Osteocyte (in vitro differentiated cells): ENCODE measurements at places on chromosomes 2 and 18. TPM values are rescaled to one million over a fixed set of nuclear protein-coding genes. Genes with fewer than 3 reads are reported as not detected.
A peak's percentile ranks its signal among the peaks of the same experiment; 100 is the strongest.

- H3K27ac ChIP-seq, result no peak overlapping the region
- H3K4me1 ChIP-seq, result peaks cover 28% of the 10 kb centered on the region
- H3K27me3 ChIP-seq, result no peaks in the 10 kb centered on the region
- DNase-seq, result no peak
- no peak overlapping the region for H3K4me3 ChIP-seq
- H3K36me3 ChIP-seq, result peaks cover 44% of the 10 kb centered on the region
These were observed 42.3 kb downstream of the DDX1 start for GRCh38 chr2:15633971-15634346.

NYAP2 gene
- total RNA-seq, result not detected in 2 replicates

GRCh38 chr2:231189571-231190495 lies 8.6 kb upstream of the ARMC9 start:
- peaks cover 50% of the 10 kb centered on the region for H3K4me1 ChIP-seq
- no peaks in the 10 kb centered on the region for H3K36me3 ChIP-seq
- peak overlapping the region; percentile 93 for H3K27ac ChIP-seq
- DNase-seq, result no peak
- H3K27me3 ChIP-seq, result no peaks in the 10 kb centered on the region

GRCh38 chr18:37779220-37779619 lies 213.6 kb upstream of the CELF4 start:
- H3K4me3 ChIP-seq, result no peak overlapping the region
- DNase-seq, result no peak
- H3K27me3 ChIP-seq, result no peaks in the 10 kb centered on the region
- H3K4me1 ChIP-seq, result no peaks in the 10 kb centered on the region
- no peaks in the 10 kb centered on the region for H3K36me3 ChIP-seq

GRCh38 chr2:1601471-1602277 lies 142.6 kb downstream of the PXDN start:
- DNase-seq, result no peak
- no peak overlapping the region for H3K27ac ChIP-seq
- peaks cover 26% of the 10 kb centered on the region for H3K4me1 ChIP-seq
- H3K27me3 ChIP-seq, result peaks cover 4% of the 10 kb centered on the region
- H3K4me3 ChIP-seq, result no peak overlapping the region

DNA sequence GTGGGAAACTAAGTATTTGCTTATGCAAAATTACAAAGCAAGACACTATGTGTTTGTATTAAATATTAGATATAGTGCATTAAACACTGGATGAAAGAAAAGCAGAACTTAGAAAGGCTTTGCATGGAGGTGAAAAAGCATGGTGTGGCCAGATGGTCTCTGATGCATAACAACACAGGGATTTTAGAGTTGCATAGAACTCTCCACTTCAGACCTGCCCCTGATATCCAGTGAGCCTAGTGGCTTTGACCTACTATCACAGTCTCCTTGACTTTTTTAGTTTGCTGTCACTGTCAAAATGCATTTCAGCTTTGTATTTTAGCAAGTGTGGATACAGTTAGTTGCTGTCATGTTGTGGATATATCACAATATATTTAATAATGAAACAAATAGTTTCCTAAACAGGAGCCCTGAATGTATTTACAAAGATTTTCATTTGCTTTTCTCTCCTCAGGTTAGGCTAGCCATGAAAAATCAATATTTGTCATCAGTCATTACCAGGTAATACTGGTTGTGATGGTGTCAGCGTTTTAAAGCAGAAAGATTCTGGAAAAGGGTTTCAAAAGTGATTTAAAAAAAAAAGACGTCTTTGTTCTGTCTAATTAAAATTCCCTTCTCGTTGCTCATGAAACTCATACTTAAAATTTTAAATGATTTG lies 5.2 kb downstream of the CSRNP3 start:
- H3K27ac ChIP-seq, result no peak overlapping the region
- no peak overlapping the region for H3K4me3 ChIP-seq
- no peaks in the 10 kb centered on the region for H3K36me3 ChIP-seq
- DNase-seq, result no peak

DNA sequence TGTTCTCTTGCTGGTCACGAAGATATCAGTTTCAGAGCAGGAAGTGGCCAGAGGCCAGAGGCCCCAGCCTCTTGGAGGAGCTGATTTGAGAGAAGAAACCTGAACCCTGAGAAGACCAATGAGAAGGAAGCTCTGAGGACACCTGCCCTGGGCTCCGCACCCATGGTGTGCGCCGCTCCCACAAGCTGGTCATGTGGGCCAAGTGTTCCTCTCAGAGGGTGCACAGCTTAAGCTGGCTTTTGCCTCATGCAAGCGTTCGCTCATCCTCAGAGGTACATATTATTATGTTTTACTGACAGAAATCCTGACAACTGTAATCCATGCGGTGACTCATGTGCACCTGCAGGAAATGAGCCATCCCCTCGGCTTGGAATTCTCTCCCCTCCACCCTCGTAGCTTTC lies 316.1 kb upstream of the MYT1L start:
- no peaks in the 10 kb centered on the region for H3K36me3 ChIP-seq
- H3K27me3 ChIP-seq, result no peaks in the 10 kb centered on the region
- no peaks in the 10 kb centered on the region for H3K4me1 ChIP-seq

DNA sequence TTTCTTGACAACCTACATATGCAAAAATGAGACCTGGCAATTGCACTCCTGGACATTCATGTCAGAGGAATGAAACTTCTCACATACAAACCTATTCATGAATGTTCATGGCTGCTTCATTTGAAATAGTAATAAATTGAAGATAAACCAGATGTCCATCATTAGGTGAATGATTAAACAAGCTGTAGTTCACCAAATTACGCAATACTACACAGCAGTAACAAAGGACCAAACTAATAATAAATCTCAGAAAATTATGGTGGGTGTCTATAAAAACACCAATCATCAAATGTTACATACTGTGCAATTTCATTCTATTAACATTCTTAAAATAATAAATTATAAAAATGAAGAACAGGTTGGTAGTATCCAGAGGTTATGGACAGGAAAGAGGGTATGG lies 13.5 kb downstream of the DOK6 start:
- no peak for DNase-seq
- H3K4me1 ChIP-seq, result no peaks in the 10 kb centered on the region
- no peaks in the 10 kb centered on the region for H3K36me3 ChIP-seq
- H3K4me3 ChIP-seq, result no peak overlapping the region
- no peak overlapping the region for H3K27ac ChIP-seq

GRCh38 chr2:109648041-109648527 lies 33.9 kb downstream of the SOWAHC start:
- peaks cover 31% of the 10 kb centered on the region for H3K4me1 ChIP-seq
- H3K4me3 ChIP-seq, result no peak overlapping the region
- no peaks in the 10 kb centered on the region for H3K27me3 ChIP-seq
- H3K27ac ChIP-seq, result peak overlapping the region; percentile 53
- H3K36me3 ChIP-seq, result no peaks in the 10 kb centered on the region
- DNase-seq, result no peak

DNA sequence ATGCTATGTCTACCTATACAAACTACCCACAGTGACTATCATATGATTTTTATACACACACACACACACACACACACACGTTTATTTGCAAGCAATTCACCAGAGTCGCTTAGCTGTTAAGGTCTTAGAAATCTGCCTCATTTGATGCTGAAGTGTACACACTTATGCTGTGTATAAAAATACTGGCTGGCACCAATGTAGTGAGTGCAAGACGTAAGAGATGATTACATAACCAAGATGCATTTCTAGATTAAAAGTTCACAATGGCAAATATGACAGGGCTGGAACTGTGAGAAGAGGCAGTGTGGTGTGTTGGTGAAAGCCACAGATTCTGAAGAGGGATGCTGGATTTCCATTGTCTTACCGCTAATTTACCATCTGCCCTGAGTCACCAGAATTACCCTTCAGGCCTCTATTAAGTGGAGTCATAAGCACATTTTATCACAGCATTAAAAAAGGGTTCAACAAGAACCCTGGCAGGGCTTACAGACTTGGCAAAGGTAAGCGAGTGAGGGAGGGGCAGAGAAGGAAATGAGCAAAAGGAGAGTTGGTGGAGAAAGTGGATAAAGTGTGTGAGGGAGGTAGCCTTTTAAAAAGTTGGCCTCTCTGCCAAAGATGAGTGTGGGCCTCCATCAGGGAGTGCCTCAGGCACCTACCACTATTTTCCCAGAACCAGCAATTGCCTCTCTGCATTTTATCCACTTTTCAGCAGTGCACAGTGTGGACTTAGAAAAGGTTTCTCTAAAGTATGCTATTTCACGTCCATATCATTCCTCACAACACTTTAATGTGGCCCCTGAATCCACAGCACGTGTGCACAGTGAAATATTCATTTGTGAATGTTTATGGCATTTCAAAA lies 21.5 kb downstream of the MEIS1 start:
- no peaks in the 10 kb centered on the region for H3K4me1 ChIP-seq
- no peak overlapping the region for H3K27ac ChIP-seq
- peaks cover 24% of the 10 kb centered on the region for H3K27me3 ChIP-seq
- H3K36me3 ChIP-seq, result no peaks in the 10 kb centered on the region
- no peak overlapping the region for H3K4me3 ChIP-seq
- no peak for DNase-seq

DNA sequence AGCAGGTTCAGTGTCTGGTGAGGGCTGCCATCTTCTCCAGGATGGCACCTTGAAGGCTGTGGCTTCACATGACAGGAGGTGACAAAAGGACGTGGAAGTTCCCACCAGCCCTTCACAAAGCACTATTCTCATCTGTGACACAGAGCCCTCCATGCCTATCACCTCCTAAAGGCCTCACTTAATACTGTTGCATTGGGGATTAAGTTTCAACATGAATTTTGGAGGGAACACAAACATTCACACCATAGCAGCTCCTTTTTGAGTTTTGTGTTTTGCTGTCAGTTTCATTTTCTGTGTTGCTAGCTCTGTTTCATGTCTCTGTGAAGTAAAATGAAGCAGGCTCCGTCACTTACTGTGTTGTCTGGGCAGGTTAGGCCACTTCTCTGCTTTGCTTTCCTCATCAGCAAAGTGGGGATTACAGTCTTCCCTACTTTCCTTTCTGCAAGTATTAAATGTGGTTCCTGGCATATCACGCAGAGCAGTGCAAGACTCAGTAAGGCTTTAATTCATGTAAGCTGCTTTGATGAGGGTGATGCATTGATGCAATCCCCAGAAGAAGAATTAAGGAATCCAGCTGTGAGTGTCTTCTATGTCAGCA lies 31.6 kb downstream of the LIMS1 start:
- H3K4me1 ChIP-seq, result peaks cover 22% of the 10 kb centered on the region
- no peak overlapping the region for H3K27ac ChIP-seq
- no peak for DNase-seq

RESP18 gene
- total RNA-seq, result not detected in 2 replicates

- no peak for DNase-seq
- peaks cover 26% of the 10 kb centered on the region for H3K36me3 ChIP-seq
- H3K4me3 ChIP-seq, result no peak overlapping the region
- peak overlapping the region; percentile 74 for H3K27ac ChIP-seq
- H3K27me3 ChIP-seq, result no peaks in the 10 kb centered on the region
These were observed 289.8 kb downstream of the ALPK2 start for GRCh38 chr18:58338961-58339592.

GRCh38 chr2:198065322-198065721 lies 260.9 kb downstream of the PLCL1 start:
- peaks cover 27% of the 10 kb centered on the region for H3K27me3 ChIP-seq
- H3K36me3 ChIP-seq, result no peaks in the 10 kb centered on the region
- no peak for DNase-seq
- H3K4me3 ChIP-seq, result no peak overlapping the region
- H3K4me1 ChIP-seq, result no peaks in the 10 kb centered on the region
- no peak overlapping the region for H3K27ac ChIP-seq

GRCh38 chr2:37378411-37378810 lies 34.0 kb downstream of the QPCT start:
- peaks cover 20% of the 10 kb centered on the region for H3K4me1 ChIP-seq
- no peaks in the 10 kb centered on the region for H3K27me3 ChIP-seq
- H3K36me3 ChIP-seq, result no peaks in the 10 kb centered on the region
- H3K4me3 ChIP-seq, result no peak overlapping the region

GRCh38 chr2:53104263-53104662 lies 663.3 kb upstream of the CHAC2 start:
- no peak overlapping the region for H3K27ac ChIP-seq
- no peak overlapping the region for H3K4me3 ChIP-seq
- H3K4me1 ChIP-seq, result peaks cover 8% of the 10 kb centered on the region
- H3K36me3 ChIP-seq, result no peaks in the 10 kb centered on the region

- no peaks in the 10 kb centered on the region for H3K36me3 ChIP-seq
- DNase-seq, result no peak
- H3K4me1 ChIP-seq, result no peaks in the 10 kb centered on the region
- H3K27ac ChIP-seq, result no peak overlapping the region
These were observed 52.7 kb downstream of the ATOH8 start for GRCh38 chr2:85806358-85807118.

DAW1 gene
- not detected in 2 replicates for total RNA-seq

DNA sequence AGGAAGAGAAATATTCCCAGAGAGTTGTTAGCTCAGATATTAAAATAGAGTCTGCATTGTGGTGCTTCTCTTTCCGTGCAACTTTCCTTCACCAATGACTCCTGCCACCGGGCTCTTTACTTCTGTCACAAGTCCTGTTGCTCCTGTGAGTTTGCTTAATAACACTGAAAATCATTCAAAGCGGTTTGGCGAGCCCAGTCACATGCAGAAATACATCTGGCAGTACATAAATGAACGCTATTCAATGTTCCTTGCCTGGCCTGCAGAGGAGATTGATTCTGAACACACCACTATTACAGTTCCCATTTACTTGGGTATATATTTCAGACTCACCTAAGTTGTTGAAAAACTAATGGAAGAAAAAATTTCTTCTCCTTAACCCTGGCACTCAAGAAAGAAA lies 276.6 kb downstream of the ZNF521 start:
- H3K4me1 ChIP-seq, result peaks cover 5% of the 10 kb centered on the region
- peaks cover 18% of the 10 kb centered on the region for H3K36me3 ChIP-seq
- no peak overlapping the region for H3K27ac ChIP-seq
- no peak for DNase-seq

NDC80 gene
- total RNA-seq, result 7.9 and 9.4 TPM in 2 replicates

RNF125 gene
- total RNA-seq, result 0.13 and 0.29 TPM in 2 replicates

IL36RN gene
- not detected in 2 replicates for total RNA-seq

DNA sequence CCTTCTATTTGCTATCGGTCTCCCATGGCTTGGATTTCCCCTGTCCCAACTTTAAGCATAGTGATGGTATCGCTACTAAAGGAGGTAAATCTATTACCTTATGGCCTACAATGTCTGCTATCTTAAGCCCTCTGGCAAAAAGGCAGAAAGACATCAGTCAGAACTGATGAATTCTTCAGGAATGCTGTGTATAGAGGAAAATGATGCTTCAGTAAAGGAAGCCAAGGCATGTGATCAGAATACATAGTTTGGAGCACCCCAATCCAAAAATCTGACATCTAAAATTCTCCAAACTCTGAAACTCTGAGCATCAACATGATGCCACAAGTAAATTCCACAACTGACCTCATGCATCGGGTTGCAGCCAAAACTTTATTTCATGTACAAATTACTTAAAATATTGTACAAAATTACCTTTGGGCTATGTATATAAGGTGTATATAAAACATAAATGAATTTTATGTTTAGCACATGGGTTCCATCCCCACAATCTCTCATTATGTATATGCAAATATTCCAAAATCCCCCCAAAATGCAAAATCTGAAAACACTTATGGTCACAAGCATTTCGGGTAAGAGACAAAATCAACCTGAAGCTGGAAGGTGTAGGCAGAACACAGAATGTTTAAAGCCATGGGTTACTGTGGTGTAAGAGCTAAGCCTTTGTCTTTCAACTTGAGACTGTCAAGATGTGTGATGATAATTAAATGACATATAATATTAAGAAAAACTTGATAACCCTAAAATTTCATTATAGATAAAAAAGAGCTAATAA lies 66.2 kb downstream of the CUL3 start:
- no peak overlapping the region for H3K4me3 ChIP-seq
- peaks cover 3% of the 10 kb centered on the region for H3K36me3 ChIP-seq
- H3K27ac ChIP-seq, result peak overlapping the region; percentile 80
- H3K4me1 ChIP-seq, result peaks cover 61% of the 10 kb centered on the region

GRCh38 chr2:133642791-133643191 lies 74.5 kb upstream of the NCKAP5 start:
- H3K27me3 ChIP-seq, result peaks cover 16% of the 10 kb centered on the region
- no peak for DNase-seq
- H3K27ac ChIP-seq, result no peak overlapping the region
- no peaks in the 10 kb centered on the region for H3K36me3 ChIP-seq

- peaks cover 68% of the 10 kb centered on the region for H3K36me3 ChIP-seq
- no peak for DNase-seq
These were observed 41.6 kb downstream of the GFPT1 start for GRCh38 chr2:69345434-69345833.
